ENCODE measurements at places on chromosomes 1 and 21. TPM values are rescaled to one million over a fixed set of nuclear protein-coding genes. Genes with fewer than 3 reads are reported as not detected.

Gene TINAGL1
- 223 TPM for total RNA-seq

Gene MMEL1
- 0.82 TPM for total RNA-seq

Gene SLC1A7
- total RNA-seq: 0.44 TPM

DNA sequence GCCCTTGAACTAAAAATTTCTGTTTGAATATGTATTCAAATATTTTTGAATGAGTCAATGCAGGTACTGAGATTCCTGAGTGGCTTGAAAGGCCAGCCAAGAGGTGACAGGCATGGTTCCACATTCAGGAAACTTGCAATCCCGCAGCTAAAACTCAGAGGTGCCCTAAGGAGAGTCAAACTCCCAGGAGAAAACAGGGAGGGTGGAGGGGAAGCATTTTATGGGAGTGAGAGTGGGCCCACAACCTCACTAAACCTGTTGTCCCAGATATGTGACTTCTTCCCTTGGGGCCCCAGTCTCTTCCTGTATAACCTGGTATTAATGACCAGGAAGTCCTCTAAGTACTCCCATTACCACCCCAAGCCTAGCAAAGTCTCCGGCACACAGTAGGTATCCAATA, 189.6 kb downstream of the PLPP3 start:
- H3K27me3 ChIP-seq: no peaks in the 10 kb centered on the region
- H3K36me3 ChIP-seq: no peaks in the 10 kb centered on the region
- H3K4me1 ChIP-seq: peaks cover 33% of the 10 kb centered on the region
- DNase-seq: no peak

DNA sequence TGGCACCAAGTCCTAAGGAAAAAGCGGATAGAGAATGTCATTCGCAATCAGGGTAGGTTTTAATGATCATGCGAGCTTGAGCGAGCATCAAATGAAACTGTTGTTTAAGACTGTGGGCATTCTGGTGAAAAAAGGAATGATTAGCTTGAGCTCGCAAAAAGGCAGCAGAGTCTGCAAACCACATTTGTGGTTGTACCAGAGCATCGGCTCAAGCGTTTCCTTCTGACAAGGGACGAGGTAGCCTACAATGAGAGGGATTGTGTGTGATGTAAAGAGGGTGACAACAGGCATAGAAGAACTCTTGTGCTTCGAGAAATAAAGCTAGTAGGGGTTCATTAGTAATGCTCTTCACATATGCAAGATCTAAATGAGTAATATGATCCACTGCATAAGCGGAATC, 11.1 kb upstream of the CD48 start:
- DNase-seq: no peak
- H3K27ac ChIP-seq: no peak overlapping the region
- H3K36me3 ChIP-seq: no peaks in the 10 kb centered on the region
- peaks cover 5% of the 10 kb centered on the region for H3K27me3 ChIP-seq

DNA sequence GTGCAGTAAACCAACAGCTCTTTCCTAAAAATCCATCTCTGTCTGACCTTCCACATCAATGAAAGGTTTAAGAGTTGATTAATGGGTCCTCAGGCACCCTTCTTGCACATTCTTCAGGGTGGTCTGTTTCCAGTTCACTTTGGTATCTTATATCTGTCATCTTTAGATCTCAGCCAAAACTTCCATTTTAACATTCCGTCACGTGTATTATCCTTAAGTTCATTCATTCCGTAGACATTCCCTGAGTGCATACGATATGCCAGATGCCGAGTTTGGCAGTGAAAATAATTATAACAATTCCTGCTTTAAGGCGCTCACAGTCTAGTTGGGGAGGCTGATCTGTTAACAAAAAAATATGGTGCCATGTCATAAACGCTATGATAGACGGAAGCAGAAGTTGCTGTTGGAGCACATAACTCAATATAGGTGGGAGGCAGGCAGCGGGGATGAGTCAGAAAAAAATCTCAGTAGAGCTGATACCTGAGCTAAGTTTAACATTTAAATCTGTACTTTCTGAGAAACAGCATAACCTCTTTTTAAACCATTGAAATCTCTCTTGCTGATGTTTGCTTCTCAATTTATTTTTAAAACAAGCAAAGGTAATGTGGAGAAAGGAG, 59.6 kb upstream of the HOOK1 start:
- H3K36me3 ChIP-seq: no peaks in the 10 kb centered on the region
- no peak overlapping the region for H3K27ac ChIP-seq
- H3K27me3 ChIP-seq: no peaks in the 10 kb centered on the region

- H3K27ac ChIP-seq: no peak overlapping the region
- DNase-seq: no peak
- no peaks in the 10 kb centered on the region for H3K36me3 ChIP-seq
- H3K27me3 ChIP-seq: no peaks in the 10 kb centered on the region
- no peak overlapping the region for H3K4me3 ChIP-seq
These were observed 33.4 kb upstream of the ATP1B1 start for GRCh38 chr1:169072945-169073725.

DNA sequence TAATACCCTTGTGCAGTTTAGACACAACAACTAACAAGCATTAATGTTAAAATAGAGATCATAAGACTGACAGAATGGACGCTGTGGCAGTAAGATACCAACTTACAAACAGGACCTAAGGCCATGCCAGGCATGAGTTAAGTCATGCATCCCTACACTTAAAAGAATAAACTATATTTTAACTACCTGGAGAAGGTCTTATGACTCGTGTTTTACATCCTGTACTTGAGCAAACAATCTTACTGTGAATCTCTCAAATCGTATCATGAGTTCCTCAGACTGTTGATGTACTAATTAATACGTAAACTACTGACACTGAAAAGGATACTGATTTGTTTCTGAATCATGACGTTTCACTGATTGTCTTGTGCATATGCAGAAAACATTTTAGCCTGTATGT, 2.0 kb upstream of the RSPH1 start:
- DNase-seq: no peak
- H3K27ac ChIP-seq: no peak overlapping the region
- H3K27me3 ChIP-seq: no peaks in the 10 kb centered on the region
- H3K36me3 ChIP-seq: no peaks in the 10 kb centered on the region
- no peak overlapping the region for H3K4me3 ChIP-seq

- H3K27ac ChIP-seq: no peak overlapping the region
- H3K36me3 ChIP-seq: no peaks in the 10 kb centered on the region
- no peaks in the 10 kb centered on the region for H3K4me1 ChIP-seq
- no peak overlapping the region for H3K4me3 ChIP-seq
These were observed 26.7 kb downstream of the COLGALT2 start for GRCh38 chr1:184010788-184011187.

All from left ventricle myocardium inferior (tissue), 1 donor.